Fibroblast of skin of left quadriceps (primary cell): ENCODE measurements at places on chromosomes 2 and 18.

- DNase-seq = no peak
These were observed 14.7 kb downstream of the DAW1 start for GRCh38 chr2:227886149-227886548.

DNA sequence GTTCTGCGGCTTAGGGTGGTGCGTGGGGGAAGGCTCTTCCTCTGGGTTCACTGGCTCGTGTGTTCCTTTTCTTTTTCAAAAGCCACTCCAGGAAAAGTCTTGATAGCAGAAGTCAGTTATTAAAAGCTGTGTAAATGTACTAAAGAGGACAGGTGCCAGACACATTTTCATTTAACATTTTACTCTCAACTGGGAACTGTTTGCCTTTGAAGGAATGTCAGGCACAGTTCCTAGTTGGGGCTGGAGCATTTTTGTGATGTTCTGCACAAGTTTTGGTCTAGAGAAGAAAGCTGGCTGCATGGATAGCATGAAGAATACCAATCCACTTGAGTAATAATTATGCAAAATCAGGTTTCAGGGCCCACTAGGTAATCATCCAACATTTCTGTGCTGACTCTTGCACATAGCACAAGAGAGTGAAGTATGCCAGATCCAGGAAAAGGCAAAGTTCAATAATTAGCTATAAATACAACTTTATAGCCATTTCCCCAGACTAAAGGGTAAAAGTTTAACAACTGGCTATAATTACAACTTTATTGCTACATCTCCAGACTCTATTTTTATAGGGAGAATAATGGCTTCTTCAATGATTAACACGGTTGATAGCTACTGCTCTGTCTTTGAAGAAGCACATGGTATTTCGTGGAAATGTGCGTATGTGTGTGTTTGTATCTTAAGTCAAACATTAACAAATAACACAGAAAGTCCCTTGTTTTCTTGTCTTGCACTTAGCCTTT, 16.2 kb downstream of the SCYGR8 start:
- DNase-seq = no peak

DNA sequence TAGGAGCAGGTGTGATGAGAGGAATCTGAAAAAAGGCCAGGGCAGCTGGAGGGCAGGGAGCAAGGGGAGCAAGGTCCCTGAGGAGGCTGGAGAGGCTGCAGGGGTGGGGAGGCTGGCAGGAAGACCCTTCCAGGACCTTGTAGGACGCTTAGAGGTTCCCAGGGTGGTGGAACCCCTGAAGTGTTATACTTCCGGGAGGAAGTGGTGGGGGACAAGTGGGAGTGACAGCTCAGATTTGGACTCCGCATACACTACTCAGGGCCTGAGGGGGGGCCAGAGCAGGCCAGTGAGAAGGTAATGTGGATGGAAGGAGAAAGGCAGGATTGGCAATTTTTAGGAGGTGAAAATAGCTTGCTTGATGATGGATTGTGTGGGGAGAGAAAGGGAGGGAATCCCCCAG, 1.9 kb upstream of the NCAPH start:
- no peak for DNase-seq

DNA sequence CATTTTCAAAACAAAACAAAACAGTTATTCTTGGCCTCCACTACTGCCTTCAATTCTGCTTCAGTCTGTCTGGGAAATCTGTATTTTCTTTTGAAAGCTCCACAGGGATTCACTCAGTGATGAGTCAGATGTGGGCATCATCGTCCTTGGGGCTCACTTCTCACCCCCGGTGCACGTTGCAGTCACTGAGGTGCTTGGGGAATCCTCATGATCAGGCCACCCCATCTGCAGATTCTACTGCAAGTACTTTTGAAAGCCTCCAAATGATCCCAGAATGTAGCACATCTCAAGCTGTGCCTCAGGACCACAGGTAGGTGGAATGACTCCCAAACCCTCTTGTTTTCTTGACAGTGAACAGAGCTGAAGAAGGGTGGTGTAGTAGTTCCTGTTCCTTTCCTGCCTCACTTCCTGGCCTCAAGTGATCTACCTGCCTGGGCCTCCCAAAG, 34.3 kb downstream of the LPIN2 start:
- DNase-seq = no peak

- DNase-seq = no peak
These were observed 25.1 kb downstream of the ACVR2A start for GRCh38 chr2:147869934-147870333.
